ENCODE measurements at places on chromosomes 5 and 9. TPM values are rescaled to one million over a fixed set of nuclear protein-coding genes. Genes with fewer than 3 reads are reported as not detected.

DNA sequence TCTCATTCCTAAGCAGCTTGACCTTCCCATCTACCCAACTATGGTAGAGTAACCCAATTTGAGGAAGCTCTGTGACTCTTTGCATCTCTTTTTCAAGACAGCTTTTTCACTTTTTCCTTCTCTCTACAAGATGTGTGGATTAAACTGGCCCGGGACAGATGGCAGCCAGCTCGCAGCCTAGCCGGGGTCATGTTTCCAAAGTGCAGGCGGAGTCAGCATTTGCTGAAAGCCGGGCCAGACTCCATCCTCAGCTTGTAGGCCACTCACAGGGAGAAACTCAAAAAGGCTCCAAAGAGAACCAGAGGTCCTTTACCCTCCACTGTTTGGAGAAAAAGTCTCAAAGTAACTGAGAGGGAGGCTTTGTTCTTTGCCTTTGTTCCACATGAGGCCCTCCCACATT is 286.8 kb upstream of the PANK3 start:
- no peaks in the 10 kb centered on the region for H3K36me3 ChIP-seq
- peaks cover 3% of the 10 kb centered on the region for H3K27me3 ChIP-seq
- no peak for DNase-seq

GRCh38 chr5:141478321-141478945 is 2.7 kb downstream of the PCDHGC3 start:
- peaks cover 37% of the 10 kb centered on the region for H3K4me1 ChIP-seq
- H3K4me3 ChIP-seq = no peak overlapping the region
- no peak for DNase-seq
- H3K27ac ChIP-seq = no peak overlapping the region
- H3K27me3 ChIP-seq = peaks cover 5% of the 10 kb centered on the region
- peaks cover 32% of the 10 kb centered on the region for H3K36me3 ChIP-seq

GRCh38 chr9:109880276-109881169 is 100.5 kb downstream of the PALM2AKAP2 start:
- no peaks in the 10 kb centered on the region for H3K36me3 ChIP-seq
- peaks cover 2% of the 10 kb centered on the region for H3K27me3 ChIP-seq
- no peak overlapping the region for H3K4me3 ChIP-seq
- DNase-seq = peak; percentile 45
- H3K4me1 ChIP-seq = no peaks in the 10 kb centered on the region
- H3K27ac ChIP-seq = no peak overlapping the region

DNA sequence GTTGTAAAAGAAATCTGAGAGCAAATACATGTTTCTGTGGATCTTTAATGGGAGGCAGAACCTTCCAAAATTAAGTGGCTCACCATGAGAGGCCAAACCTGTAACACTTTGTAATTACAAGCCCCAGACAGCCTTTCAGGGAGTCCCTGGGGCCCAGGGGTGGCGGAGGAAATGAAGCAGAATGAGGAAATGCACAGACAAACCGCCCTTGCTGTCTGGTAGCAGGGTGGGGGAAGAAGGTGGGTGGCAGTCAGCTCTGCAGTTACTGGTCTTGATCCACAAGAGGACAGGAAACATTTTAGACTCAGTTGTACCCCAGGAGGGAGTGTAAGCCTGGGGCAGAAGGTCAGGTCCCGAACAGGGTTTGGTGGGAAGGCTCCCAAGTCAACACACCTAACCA is 6.5 kb downstream of the ARL14EPL start:
- H3K4me3 ChIP-seq = no peak overlapping the region
- no peak for DNase-seq
- no peak overlapping the region for H3K27ac ChIP-seq
- H3K4me1 ChIP-seq = peaks cover 23% of the 10 kb centered on the region

DNA sequence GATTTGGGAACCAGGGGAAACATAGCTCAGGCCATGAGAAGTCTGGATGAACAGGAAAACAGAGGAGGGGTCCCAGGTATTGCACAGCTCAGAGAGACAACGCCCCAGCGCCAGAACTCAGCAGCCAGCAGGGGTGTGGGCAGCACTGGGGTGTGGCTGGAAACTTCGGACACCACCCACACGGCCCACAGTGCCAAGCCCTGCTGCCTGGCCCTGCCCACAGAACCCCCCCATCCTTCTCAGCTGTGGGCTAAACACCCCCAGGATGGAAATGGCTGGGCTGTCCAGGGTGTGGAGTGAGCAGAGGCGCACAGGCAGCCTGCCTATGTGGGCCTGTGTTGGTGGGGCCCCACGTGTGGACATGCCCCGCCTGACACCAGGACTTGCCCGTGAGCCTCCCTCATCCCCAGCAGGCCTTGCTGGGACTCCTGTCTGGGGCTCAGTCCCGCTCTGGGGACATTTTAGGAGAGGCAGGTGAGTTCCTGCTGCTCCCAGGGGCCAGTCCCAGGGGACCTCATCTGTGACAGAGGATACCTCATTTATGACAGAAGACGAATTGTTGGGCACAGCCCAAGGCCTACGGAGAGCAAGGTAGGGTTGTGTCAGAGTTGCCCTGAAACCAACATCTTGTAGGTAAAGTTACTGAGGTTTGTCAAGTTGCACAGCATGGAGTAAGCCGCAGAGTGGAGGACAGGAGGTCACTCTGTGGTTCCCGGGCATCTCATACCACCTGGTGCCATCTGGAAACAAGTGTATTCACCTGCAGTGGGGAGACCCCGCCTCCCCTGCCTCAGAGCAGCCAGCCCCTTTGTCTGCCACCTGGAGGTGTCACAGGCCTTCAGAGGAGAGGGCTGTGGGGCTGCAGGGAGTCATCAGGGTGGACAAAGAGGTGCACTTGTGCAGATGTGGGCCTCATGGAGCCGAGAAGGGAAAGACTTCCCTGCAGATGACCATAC is 183.2 kb downstream of the AUH start:
- H3K36me3 ChIP-seq = no peaks in the 10 kb centered on the region
- no peak overlapping the region for H3K4me3 ChIP-seq
- peaks cover 1% of the 10 kb centered on the region for H3K27me3 ChIP-seq
- H3K4me1 ChIP-seq = no peaks in the 10 kb centered on the region

DNA sequence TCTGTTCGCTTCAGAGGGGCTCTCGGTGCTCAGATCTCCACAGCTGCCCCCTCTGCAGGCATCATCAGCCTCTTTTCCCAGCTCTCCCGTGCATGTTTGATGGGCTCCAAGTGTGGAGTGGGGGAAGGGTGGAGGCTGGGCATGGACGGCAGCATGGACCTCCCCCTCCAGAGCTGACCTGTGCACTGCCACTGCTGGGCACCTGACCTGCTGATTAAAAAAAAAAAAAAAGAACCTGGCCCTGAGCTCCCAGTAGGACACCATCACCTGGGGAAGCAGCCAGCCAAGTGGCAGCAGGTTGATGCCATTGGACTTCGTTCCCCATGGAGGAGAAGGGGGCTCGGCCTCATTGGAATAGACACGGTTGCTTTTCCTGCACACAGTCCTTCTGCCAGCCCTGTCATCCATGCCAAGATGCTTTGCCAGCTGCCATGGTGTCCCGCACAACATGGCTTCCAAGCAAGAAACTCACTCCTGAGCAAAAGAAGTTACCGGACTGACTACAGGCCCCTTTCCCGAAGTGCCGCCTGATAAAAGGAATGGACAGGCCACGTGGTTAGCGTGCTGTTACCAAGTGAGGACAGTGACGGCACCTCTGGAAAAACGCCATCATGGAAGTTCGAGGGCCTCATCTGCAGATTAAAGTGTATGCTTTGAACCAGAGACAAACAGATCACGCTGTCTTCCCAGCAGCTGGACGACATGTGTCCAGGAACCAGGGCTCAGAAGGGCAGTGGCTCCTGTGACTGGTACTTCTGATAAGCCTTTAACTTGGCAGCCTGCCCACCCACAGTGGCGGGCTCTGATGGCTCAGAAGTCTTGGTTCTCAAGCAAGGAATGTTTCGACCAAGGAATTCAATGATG is 14.7 kb upstream of the BRD3OS start:
- H3K4me3 ChIP-seq = no peak overlapping the region
- H3K27me3 ChIP-seq = peaks cover 8% of the 10 kb centered on the region
- DNase-seq = no peak
- H3K36me3 ChIP-seq = peaks cover 9% of the 10 kb centered on the region

Gene LRRC19
- not detected for total RNA-seq

Gene IFNW1
- not detected for total RNA-seq

Gene AQP3
- total RNA-seq = 6.0 TPM

Gene CCL27
- total RNA-seq = not detected

Gene SLC6A3
- 0.10 TPM for total RNA-seq

Gene PCDHB15
- 10.5 TPM for total RNA-seq

Gene PTGES2
- total RNA-seq = 39.8 TPM

Measured in endothelial cell (in vitro differentiated cells).